Sciatic nerve (tissue), 2 donors: ENCODE measurements at places on chromosomes 16 and 17.

DNA sequence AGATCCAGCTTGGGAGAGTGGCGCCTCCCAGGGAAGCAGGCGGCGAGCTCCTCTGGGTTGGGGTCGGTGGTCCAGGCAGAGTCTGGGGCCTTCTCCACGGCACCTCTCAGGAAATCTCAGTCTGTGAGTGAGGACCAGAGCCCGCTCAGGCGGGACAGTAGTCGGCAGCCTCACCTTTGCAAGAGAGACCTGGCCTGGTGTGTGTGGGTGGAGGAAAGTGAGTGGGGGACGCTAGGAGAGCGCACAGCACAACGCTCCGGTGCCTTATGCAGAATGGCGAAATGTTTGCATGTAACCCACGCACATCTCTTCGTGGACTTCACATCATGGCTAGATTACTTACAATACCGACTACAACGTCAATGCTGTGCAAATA, 2.2 kb downstream of the AHSP start:
- DNase-seq = no peak

DNA sequence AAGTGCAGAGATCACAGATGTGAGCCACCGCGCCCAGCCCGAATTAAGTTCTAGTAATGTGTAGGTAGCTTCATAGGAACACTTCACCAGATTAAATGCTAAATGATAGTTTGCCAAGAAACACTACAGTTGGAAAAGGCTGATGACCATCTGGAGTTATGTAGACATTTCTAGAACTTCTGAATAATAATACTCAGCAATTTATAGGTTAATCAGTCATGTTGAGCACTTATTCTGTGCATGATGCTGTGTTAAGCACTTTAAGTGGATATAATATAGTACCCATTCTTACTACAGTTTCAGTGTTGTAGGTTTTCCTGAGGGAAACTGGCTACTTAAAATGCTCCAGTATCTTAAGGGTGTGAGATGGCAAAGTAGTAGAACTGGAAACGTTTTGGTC, 45.2 kb downstream of the NUP93 start:
- DNase-seq = no peak

DNA sequence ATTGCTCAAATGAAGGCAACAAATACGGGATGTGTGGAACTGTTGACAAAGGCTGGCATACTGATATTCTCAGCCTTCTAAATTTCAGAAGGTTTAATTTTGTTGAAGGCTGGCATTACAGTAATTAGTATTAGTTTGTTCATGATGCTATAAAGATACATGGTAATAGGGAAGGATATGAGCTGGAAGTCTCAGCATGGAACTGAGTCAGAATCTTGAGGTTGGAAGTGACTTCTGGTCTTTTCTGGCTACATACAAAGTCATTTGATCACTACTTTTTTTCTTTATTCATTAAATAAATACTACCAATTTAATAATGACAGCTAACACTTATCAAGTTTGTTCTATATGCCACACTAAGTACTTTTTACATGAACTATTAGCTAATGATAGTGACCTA, 22.6 kb downstream of the RABEP1 start:
- no peak for DNase-seq

DNA sequence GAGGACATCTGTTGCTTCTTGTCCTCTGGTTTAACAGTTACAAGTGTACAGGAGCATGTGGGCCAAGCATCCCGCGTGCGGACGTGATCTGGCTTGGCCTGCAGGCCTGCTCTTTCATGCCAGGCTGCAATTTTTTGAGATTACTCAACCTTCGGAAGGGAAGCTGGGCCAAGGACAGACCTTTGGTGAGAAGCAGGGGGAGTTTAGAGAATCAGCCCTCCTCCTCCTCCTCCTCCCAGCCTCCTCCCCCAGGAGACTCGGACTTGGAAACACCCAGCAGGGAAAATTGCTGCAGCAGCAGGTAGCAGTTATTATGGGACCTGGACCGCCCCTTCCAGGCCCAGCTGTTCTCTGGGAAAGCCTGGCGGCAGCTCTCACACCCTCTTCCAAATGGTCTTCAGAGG, 5.1 kb upstream of the KLHL36 start:
- peak; percentile 80 for DNase-seq

GRCh38 chr17:21711182-21711581, 18.9 kb downstream of the KCNJ18 start:
- no peak for DNase-seq

GRCh38 chr17:19718041-19718612, 1.7 kb upstream of the SLC47A2 start:
- DNase-seq = no peak

DNA sequence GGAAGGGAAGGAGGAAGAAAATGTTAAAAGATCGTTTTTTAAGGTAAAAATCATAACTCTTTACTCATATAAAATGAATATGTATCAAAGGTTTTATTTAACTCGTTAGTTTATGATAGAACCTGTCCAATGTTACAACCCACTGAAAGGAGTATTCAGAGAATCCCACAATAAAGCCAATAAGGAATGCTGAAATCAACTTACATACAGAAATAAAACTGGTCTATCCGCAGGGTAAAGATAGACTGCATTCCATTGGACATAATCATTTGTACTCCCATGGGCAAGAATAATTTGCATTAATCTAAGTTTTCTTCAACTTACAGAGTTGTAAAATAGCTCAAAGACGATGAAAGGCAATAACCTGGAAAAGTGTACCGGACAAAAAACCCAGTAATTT, 17.9 kb upstream of the BEAN1 start:
- DNase-seq = no peak

DNA sequence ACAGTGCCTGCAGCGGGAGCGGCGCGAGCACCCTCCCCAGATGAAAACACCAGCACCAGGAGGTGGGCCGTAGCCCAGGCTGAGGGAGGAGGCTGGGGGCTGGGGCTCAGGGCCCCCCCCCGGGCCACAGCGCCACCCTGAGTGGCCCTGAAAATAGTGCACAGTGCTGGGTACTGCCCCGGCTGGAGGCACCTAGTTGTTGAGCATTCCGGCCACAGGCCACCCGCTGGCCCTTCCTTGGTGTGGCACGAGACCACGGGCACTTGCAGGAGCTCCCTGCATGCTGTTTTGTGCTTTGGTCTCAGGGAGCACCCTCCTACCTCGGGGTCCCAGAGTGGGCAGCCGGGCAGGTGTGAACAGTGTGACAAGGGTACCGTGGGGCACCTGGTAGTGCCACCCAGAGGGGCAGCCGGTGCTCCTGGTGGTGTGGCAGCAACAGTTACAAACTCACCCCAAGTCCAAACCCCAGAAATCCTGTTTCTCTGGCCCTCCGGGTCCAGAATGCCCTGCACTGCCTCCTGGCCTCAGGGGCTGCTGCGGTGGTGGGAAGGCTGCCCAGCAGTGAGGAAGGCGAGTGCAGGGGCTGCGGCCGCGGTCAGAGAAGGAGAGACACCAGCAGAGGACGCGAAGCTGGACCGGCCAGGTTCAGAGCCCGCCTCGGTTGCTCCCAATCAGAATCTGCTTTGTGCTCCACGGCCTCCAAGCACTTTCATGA, 11.9 kb downstream of the FSCN2 start:
- no peak for DNase-seq

GRCh38 chr17:64599187-64599676, 62.9 kb downstream of the SMURF2 start:
- no peak for DNase-seq

- peak; percentile 83 for DNase-seq
Measured at GRCh38 chr16:87850009-87851006, 19.0 kb downstream of the SLC7A5 start.

DNA sequence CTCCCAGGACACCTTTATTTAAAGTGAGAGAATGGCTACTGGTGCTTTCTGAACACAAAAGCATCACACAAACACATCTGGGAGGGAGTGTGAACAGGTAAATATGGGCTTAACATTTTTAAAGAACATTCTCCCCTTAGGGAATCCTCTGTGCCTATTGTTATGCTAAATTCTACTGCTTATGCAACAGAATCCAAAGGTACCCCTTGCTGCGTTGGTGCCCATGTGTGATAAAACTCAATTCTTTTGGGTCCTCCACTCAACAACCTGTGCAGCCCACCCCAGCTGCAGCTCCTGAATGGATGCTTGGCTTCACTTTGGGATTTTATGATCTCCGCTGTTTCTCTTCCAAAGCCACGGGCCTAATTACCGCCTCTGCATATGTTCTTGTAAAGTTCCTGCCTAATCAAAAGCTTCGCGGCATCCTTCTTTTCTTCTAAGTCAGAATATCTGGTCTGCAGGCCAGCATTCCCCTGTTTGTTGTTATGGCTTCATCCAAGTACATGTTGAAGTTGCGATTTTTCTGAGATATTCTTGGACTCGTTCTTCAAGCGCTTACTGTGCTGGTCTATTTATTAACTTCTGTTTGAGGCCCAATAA, 23.9 kb downstream of the RHBDL3 start:
- no peak for DNase-seq

DNA sequence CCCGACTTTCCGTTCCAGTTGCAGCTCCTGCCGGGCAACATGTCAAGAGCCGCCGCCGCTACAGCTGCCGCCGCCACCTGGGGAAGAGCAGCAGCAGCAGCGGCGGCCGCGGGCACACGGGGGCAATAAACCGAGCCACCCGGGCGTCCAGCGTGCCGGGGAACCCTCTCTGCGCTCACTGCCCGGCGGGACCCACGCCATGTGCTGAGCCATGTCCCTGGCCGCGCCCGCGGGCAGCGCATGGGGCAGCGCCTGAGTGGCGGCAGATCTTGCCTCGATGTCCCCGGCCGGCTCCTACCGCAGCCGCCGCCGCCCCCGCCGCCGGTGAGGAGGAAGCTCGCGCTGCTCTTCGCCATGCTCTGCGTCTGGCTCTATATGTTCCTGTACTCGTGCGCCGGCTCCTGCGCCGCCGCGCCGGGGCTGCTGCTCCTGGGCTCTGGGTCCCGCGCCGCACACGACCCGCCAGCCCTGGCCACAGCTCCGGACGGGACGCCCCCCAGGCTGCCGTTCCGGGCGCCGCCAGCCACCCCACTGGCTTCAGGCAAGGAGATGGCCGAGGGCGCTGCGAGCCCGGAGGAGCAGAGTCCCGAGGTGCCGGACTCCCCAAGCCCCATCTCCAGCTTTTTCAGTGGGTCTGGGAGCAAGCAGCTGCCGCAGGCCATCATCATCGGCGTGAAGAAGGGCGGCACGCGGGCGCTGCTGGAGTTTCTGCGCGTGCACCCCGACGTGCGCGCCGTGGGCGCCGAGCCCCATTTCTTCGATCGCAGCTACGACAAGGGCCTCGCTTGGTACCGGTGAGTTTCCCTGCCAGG, 604 bp downstream of the HS3ST3B1 start:
- DNase-seq = no peak
